ENCODE measurements at places on chromosomes 13 and 19.

DNA sequence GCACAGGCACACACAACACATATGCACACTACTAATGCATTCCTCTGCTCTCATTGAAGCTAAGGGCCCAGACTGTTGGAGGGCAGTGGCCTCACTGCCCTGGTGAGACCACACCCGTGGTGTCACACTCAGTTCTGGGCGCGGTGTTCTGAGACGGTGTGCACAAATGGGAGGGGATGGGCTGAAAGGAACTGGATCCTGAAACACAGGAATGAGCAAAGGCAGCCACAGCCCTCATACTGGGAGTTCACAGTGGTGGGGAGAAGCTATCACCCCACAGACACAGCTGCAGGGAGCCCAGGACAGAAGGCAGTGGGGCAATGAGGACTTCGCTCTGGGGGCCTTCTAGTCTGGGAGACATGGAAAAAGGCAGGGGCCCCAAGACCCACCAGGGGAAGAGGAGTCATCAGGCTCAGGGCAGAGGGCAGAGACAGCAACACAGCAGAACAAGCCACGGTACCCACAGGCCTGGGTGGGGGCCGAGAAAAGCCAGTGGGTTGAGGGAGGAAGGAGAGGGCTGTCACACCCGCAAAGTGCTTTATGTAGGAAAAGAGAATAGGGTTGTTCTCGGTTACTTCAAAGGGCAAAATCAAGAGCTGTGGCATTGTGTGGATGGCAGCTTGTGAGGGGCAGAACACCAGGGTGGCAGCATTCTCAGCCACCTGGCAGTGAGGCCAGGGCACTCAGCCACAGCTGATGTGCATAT is 75.4 kb upstream of the GPR183 start:
- DNase-seq = peak; percentile 21

DNA sequence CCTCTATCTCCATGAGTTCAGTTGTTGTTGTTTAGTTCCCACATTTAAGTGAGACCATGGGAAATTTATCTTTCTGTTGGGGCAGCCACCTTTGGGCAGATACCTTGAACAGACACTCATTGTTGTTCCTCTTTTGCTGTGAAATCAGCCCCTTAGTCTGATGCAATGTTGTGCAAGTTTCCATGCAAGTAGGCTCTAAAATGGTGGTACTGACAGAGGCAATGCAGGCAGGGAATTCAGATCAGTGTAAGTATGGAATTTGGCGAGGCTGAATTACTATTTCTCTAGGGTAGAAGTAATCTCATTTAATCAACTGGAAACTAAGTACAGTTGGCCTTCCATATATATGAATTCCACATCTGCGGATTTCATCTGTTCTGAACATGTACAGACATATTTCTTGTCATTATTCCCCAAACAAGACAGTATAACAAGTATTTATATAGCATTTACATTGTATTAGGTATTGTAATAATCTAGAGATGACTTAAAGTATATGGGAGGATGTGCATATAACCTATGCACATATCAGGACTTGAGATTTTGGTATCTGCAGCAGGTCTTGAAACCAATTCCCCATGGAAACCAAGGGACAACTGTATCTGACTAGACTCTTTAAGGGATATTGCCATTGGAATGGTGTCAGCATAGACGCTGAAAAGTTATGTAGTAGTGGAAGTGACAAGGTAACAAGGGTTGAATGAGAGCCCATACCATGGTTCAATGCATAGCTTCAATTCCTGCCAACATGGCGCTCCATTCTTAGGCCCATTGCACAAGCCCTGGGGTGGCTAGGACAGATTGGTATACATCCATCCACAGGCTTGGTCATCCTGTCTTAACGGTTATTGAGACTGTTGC is 281.5 kb upstream of the HTR2A start:
- no peak for DNase-seq

- no peak for DNase-seq
Observed at GRCh38 chr19:20660473-20661140, 764 bp downstream of the ZNF626 start.

DNA sequence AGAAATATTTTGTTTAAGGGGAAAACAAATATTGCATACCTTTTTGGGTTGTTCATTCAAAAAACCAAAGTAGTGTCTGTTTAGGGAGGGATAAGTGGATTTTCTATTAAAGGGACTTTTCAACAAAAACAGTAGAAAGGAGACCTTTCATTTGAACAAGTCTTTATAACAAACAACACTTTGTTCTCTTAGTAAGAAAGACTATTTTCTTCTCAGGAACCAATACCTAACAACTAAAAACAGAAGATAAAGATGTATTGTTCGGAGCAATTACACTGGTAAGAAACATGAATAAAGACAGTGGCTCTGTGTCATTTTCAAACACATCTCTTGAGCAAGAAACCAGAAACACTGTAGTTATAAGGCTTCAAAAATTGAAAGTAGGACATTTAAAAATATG is 1610.1 kb upstream of the PCDH20 start:
- no peak for DNase-seq

DNA sequence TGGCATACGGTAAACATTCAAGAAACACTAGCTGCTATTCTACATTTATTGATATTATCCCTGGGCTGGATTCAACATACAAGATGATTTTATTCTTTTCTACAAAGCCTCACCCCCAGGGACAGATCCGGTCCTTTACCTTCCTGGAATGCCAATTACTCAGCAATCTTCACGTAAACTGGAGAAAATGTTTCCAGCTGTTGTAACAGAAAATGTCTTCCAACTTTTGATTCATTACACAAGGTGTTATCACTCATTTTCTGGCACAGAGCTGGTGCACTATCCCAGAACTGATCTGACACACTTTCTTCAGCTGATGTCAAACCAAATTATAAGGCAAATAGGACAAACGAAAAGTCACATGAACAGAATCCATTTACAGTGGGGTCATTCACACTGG is 33.1 kb downstream of the DCLK1 start:
- no peak for DNase-seq

DNA sequence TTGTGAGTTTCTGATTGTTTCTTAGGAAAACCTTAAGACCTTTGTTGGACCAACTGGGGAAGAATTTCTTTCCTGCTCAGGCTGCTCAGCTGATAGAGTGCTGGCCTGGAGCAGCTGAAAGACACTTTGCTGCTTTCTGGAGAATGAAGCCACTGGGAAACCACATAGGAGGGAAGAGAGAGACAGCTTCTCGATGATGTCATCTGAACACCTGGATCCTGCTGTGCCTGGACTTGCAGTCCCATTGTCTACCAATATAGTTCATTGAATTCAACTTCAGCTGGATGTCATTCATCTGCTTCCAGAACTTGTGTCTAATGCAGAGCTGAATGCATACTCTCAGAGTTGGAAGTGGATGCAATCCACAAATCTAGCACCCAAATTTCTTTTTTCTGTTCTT is 34.3 kb upstream of the TSHZ3 start:
- DNase-seq = no peak

GRCh38 chr13:49450105-49450819 is 6.2 kb downstream of the SETDB2 start:
- DNase-seq = no peak

DNA sequence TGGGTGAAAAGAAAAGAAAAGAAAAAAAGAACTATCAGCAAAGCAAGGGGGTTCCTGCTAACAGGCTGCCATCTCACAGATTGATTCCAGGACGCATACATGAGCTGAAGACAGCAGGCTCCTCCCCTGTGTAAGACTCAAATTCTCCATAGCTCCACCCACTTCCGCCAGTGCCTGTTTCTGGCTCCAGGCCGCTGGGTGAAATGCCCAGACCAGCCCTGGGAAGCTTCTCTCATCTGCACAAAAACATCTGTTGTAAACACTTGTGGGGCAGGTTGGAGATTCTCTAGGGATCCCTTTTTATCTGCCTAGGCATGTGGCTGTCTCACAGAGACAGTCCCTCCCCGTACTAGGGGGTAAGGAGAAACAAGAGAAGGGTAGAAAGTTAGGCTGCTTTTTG is 1054.4 kb upstream of the SPRY2 start:
- DNase-seq = no peak

DNA sequence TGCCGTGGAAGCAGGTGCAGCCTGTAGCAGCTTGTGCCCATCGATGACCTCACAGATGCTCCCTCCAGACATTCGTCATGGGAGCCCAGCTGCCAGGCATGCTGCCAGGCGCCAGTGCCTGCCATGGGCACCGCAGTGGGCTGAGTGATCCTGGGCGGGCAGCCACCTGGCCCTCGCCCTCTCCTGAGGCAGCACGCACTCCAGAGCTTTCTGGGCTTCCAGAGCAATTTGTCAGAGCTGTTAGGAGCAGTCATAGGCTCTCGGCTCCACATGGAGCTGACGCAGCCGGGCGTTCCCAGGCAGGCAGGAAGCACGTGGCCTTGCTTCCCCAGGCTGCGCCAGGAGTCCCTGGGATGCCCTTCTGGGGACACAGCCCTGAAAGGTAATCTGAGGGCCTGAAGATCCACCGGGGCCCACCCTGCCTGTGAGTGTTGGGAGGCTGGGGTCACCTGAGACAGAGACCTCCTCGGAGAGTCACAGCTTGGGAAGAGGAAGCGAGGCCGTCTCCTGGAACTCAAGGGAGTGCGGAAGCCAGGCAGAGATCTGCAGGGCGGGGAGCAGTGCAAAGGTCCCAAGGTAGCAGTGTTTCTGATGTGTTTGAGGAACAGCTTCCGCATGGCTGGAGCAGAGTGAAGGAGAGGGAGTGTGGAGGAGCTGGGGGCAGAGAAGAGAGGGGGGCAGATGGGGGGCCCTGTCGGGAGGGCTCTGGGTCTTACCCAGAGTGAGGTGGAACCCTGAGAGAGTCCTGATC is 50.6 kb downstream of the DPF1 start:
- no peak for DNase-seq

DNA sequence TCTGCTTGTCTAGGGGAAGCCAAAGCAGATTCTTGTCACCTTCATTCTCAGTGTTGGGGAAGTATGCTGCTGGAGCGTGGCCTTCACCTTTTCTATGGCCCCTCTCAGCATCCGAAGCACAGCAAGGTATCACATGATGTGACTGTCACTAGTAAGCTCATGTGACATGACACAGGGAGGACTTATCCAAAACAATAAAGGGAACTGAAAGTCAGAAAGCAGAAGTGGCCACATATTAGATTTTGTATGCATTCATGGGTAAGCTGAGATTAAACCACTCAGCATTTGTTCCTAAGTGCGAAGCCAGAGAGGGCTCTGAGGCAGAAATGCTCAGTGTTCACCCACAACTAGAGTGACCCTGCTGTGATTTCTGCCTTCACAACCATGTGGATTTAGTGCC is 72.8 kb upstream of the PCDH8 start:
- DNase-seq = no peak

DNA sequence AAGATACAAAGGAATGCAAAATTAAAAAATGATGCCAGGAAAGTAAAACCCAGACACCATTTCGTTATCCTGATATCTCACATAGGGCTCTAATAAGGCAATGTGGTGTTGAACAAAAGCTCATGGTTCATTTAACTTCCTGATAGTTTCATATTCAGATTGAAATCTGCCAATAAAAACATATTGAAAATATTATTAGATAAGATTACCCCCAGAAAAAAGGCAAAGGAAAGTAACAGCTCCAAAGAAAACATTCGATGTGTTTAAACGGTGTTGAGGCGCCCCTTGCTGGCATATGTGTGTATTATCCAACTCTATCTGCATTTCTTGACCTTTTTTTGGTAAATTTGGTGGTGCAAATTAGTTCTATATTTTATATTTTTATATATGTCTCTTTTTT is 75.9 kb downstream of the ESD start:
- DNase-seq = no peak

DNA sequence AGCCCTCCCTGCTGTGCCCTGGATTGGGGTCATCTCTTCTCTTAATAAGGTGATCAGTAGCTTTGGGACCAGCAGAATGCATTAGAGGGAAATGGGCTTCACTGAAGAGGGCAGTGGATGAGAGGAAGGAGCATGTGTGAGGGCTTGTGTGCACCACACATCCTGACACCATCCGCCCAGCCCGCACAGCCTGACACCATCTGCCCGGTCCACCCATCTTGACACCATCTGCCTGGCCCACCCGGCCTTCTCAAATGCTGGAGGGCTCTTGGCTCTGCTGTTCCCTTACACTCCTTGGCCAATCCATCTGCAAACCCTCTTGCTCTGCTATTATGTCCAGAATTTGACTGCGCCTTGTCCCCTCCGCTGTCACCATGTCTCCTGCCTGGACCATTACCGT is 41.8 kb downstream of the BICRA start:
- no peak for DNase-seq

- no peak for DNase-seq
Observed at GRCh38 chr13:40337651-40338050, 328.8 kb downstream of the FOXO1 start.

- no peak for DNase-seq
Observed at GRCh38 chr13:99289674-99290337, 17.4 kb downstream of the GPR183 start.

- no peak for DNase-seq
Observed at GRCh38 chr13:47277774-47278173, 380.9 kb upstream of the HTR2A start.

- no peak for DNase-seq
Observed at GRCh38 chr13:111209613-111210012, 94.5 kb downstream of the ARHGEF7 start.

- no peak for DNase-seq
Observed at GRCh38 chr19:992670-993055, 7.6 kb upstream of the GRIN3B start.

- DNase-seq = no peak
Observed at GRCh38 chr19:30036154-30037129, 94.4 kb downstream of the URI1 start.

GRCh38 chr13:91078093-91078679 is 269.3 kb upstream of the MIR17HG start:
- no peak for DNase-seq

DNA sequence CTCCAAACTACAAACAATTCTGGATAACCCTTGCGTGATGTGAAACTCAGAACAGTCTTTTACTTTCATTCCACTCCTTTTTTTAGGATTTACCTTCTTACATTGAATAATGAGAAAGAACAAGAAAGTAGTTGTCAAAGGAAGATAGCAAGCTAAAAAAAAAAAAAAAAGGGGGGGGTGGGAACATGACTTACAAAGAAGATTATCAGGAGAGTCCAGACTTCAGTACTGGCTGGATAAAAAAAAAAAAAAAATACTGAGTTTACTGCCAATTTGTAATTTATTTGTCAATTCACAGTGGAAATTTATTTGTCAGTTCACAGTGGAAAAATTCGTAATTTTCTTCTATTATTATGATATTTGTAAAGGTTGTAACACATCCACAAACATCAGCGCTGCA is 792.4 kb upstream of the SLITRK5 start:
- DNase-seq = no peak

GRCh38 chr19:39304185-39304513 is 7.9 kb downstream of the IFNL1 start:
- no peak for DNase-seq
